ENCODE measurements at places on chromosomes 4 and X.

DNA sequence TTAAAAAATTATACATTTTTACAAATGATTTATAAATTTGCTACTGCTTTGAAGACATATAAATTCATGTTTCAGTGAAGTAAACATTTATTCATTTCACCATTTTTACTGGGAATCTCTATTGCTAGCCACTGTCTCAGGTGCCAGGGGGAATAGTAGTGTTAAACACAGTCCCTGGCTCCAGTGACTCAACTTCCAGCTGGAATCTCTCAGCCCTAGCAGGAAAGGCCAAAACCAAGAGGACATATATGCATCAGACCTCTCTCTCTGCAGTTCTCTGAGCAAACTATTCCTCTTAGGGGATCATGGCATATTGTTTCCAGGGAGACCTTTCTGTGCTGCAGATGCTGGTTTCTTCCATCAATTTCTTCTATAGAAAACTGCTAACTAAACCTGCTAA is 1009.0 kb upstream of the LCORL start:
- no peak for DNase-seq

DNA sequence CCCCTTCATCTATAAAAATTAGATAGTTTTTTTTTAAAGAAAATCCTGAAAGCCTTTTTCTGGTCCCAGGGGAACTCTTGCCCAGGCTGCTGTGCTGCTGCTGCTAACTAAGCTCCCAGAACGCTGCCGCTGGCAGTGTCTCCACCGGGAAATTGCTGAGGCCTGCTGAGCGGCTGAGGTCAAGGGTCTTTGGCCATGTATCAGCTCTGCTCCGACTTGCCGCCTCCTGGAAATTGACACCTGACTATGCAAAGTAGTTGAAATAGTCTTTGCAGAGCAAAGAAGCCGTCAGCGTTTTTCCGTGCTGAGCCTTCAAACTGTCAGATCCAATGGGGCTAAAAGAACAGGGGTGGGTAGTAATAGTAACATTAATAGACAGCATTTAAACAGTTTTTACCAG is 839 bp downstream of the QDPR start:
- DNase-seq: no peak

DNA sequence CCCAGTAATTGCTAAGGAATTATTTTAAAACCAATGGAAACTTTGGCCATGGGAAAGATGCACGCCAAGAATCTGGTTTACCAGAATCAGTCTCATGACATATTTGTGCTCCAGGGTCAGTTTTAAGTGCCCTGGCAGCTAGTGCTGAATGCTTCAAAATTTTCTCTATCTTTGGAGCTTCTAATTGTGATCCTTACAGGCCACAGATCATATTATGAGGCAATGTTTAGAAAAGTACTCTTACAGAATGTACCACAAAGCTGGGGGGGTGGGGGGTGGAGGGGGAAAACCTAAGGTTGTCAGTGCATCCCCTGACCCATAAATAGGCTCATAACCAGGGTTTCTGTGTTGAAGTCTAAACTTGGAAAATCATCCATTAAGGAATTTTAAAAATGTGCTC is 514.5 kb downstream of the INPP4B start:
- DNase-seq: no peak

DNA sequence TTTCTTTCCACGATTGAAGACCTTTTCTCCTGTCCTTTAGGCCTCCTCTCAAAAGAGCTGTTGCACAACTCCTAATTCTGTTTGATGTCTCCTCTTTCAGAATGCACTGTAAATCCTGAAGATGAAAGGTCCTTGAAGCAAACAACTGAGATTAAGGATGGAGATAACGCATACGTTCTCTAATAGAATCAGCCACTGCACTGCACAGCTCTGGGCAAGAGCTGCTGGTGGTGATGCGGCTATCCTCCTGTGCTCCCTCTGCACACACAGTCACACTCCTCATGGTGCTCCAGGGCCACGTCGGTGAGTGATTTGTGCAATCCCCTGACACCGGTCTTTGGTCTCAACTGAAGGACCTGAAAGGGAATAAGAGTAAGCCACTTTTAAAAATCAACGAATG is 208.7 kb downstream of the PDGFC start:
- no peak for DNase-seq

DNA sequence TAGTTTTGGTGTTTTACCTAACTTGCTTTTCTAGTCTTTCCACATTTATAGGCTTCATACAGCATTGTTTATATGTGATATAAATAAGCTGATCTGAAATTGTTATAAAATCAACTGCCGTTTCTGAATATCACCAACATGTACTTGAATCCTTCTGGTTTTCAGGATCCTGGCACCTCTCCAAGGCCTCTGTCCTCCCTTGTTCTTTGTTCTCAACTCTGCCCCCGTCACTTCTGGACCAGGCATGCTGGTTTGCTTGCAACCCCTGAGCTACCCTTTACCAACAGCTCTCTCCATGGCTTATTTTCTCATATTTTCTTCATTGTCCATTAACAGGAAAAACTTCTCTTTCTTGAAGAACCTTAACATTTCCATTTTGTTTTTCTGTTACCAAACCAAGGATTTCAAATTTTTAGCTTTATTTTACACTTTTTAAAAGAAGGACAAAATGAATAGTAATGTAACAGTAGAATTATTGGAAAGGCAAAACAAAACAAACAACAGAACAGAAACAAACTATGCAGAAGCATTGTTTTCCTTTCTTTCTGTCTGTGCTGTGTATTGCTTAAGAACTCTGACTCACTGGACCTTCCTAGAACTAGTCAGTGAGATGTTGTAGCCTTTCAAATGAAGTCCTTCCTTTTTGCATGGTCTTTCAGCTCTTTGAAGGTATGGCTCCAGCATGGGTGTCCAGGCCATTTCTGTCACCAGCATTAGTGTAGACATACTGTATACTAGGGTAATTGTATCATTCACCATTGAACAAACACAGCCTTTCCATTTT is 44.8 kb downstream of the BANK1 start:
- DNase-seq: peak; percentile 67

DNA sequence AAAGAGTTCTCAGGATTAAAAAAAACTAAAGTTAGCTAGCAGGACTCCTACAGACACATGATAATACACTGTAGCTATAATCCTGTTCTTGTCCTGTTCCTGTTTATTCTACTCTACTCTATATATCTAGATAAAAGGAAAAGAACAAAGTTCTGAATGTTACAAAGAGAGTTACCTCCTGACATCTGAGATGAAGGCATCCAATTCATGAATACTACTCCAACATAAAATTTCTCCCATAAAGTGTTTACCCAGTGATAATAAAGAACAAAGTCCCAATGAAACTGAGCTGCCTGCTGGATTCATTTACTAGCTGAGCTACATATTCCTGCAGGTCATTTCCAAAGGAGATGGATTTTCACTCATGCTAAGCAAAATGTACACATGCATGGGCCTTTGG is 27.1 kb downstream of the SEPSECS start:
- DNase-seq: no peak

DNA sequence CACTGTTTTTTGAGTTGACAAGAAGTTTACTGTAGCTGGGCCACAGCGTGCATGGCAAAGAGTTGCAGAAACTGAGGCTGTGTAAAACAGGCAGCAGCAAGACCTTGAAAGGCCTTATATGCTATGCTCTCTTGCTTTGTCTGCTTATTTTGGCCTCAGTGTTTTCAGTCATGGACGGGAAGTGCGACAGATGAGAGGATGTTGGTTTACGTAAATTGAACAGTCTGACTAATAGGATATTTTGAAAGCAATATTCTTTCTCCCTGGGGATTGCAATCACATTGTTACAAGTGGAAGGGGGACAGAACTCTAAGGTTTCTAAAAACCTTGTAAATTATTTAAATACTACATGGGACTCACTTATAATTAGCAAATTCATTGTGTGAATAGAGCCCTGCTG is 32.2 kb upstream of the MAGEA10 start:
- DNase-seq: no peak

DNA sequence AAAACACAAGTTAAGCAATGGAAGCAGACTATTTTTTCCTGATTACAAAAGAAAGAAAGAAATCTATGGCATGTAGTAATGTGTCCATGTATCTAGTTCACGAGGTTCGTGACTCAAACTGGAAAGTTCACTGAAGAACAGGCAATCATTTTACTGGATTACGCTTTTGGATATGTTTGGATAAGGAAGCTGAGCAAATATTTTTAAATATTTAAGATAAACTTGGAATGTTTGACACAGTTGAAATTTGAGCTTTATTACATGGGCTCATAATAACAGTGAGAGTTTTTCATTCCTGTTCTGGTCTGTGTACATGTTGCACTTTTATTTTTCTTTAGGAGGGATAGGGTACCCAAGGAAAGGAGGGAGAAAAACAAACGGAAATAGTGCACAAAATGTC is 244.2 kb upstream of the GK2 start:
- no peak for DNase-seq

- no peak for DNase-seq
These were observed 174.3 kb upstream of the ANXA10 start for GRCh38 chr4:167918077-167918476.

DNA sequence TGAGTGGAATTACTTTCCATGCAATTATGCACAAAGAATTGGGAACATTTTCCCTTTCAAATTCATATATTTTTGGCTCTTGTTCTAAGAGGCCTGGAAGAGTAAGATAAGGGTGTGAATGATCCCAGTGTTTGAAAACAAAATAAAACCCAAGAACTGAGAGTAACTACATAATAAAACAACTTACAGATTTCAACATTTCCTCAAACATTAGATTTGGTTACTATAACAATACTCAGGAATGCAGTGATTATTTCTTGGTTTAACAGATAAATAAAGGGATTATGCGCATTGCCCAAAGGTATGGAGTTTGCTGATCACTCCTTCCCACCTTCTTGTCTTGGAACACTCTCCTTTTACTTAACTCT is 292.5 kb downstream of the CAMK2D start:
- no peak for DNase-seq

GRCh38 chr4:40446839-40447238 is 111.7 kb downstream of the CHRNA9 start:
- no peak for DNase-seq

GRCh38 chrX:7638078-7638710 is 204.8 kb upstream of the VCX start:
- no peak for DNase-seq

GRCh38 chr4:122542411-122543236 is 78.2 kb downstream of the IL21 start:
- peak; percentile 5 for DNase-seq

DNA sequence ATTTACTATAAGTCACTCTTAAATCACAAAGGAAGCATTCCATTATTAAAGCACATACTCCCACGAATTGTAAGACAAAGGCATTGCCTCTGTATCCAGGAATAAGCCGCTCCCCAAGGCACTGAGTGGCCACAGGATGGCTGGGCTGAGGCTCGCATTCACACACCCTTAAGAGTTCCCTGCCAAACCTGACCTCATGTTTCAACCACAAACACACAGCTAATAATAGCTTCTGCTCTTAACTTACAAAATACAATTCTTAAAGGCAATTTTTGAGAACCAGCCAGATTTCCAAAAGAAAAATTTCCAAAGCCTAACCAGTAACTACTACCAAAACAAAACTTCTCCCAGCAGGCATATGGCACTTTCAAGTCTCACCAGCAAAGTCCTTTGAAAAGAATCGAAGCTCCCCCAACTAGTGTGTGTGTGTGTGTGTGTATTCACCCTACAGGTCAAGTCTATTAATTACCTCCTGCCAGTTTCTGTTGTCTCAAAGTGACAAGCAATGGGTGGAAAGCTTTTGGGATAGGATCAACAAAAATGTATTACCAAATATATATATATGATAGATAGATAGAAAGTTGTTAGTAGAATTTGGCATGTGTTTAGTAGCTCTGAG is 36.0 kb downstream of the ARHGAP6 start:
- DNase-seq: no peak

GRCh38 chrX:127037159-127037558 is 217.6 kb downstream of the PRR32 start:
- no peak for DNase-seq

DNA sequence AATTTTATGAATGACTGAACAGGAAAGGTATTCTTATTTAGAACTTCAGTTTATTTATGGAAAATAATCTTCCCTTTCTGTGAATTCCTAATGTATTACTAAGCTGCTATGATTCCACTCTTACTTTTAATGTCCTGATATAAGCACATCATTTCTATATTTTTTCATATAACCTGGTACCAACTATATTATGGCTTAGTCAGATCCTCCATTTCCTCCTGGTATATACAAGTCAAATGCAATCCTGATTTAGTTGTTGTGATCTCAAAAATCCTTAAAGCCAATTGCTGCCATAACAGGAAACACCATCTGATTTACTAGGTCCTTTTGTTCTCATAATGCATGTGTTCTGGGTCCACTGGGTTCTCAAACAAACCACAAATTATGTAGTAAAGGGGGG is 26.8 kb downstream of the TRMT2B start:
- no peak for DNase-seq

DNA sequence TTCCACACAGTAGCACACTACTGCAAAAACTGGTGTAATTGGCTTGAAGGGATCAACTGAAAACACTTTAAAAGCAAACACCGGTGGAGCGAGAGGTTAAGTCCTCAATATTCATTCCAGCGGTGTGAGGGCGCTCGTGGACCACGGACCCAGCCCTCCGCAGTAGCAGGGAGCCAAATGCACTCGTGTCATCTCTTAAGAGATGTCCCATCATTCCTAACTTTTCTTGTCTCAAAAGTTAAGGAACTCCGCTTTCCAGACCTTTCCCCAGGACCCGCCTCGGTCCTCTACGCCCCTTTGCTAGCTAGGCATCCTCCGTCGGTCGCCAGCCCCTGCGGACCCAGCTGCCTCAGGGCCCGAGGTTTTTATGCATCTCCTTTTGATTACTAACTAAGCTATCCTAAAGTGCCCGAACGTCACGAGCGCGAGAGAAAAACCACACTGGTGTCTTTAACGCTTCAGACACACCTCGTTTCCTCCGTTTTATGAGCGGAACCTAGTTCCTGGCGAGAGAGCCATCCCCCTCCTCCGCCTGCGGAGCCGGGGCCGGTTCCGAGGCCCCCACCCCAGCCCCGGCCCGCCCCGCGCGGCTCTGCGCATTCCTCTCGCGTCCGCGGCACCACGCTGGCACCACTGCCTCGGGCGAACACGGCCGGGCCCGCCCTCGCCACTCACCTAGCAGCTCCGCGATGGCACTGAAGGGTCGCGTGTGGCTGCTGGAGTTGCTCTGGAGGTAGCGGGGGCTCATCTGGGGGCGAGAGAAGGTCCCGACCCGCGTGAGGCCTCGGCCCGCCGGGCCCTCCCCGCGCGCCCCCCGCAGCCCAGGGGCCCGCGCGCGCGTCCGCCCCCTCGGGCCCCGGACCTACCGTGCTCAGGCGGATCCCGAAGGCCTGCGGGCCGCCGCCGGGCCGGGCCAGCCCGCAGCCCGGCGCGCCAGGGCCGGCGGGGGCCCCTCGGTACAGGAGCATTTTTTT is 723 bp downstream of the MORC4 start:
- peak; percentile 2 for DNase-seq

GRCh38 chrX:70044541-70045245 is 5.0 kb downstream of the AWAT2 start:
- no peak for DNase-seq

DNA sequence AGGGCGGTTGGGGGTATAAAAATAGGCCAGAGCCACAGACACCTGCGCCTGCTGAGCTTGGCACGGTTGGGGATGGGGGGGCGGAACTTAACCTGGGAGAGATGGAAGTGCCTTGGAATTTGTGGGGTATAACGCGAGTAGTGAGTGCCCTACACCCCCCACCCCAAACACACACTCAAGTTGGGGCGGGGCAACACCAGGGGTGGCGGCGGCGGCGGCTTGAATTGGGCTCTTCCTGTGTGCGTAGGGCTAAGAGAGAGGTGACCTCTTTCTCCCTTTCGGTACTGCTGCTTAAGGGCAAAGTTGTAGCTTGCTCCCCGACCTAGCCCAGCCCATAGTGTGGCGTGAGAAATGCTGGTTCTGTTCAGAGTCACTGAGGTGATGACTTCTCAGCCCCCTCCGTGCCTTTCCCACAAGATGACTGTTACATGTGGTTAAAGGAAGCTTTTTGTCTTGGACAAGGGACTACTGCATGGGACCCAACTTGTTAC is 839 bp downstream of the STK26 start:
- no peak for DNase-seq
